ENCODE measurements at places on chromosomes 11 and 22.

GRCh38 chr22:27298332-27298731 lies 503.2 kb downstream of the MN1 start:
- DNase-seq, result no peak

DNA sequence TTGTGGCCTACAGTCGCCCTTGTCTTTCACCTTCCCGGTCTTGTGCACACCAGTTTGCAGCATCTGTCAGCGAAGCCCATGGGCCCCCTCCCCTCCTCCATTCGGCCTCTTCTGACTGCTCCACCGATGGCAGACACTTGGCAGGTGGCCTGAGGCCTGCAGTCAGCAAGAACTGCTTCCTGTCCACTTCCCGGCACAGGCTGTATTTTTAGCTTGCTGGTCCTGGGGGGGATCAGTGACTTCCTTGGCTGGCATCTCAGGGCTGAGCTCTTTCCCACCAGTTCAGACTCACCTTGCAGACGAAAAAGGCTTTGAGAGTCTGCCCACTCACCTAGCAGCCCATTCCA lies 106.4 kb downstream of the SYN3 start:
- no peak for DNase-seq

DNA sequence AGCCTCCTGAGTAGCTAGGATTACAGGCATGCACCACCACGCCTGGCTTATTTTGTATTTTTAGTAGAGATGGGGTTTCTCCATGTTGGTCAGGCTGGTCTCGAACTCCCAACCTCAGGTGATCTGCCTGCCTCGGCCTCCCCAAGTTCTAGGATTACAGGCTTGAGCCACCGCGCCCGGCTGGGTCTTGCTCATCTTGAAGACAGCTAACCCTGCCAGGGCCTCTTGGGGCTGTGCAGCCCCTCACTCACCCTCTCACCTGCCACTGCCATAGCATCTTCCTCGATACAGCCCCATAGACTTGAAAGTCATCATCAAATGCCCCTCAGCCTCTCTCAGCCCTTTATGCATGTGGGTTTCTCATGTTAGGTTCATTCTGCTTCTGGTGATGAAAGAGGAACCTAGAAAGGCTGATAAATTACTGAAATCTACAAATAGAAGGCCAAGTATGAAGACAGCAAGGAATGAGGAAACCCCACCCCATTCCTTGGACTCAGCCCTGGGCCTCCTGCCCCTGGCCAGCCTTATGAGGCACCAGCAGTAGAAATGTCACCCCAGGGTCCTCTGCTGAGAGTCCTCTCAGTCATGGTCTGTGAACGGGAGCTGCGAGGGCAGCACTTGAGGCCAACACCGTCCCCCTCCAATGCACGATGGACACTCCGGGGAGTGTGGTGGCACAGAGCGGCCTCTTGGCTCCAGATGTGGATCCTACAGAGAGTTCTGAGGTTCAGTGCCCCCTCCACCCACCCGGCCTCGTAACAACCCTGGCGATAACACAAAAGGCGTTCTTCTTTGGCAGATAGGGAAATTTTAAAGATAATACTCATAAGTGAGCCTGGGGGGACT lies 24.8 kb downstream of the SCGB1A1 start:
- DNase-seq, result no peak

DNA sequence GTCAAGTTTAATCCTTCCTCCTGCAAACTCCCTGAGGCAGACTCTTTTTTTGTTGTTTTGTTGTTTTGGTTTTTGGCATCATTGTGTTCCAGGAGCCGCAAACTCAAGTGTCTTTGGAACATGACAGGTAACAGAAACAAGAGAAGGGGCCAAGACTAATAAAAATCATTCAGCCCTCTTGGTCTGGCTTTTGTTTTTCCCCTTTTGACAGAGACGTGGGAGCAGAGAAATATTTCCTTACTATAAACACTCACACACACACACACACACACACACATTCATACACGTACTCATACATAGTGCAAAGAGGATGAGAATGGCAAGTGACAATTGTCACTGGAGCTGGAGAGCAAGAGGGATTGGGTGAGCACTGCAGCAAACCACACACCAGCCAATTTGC lies 10.4 kb upstream of the ASPHD2 start:
- no peak for DNase-seq

GRCh38 chr11:75782540-75783263 lies 14.1 kb downstream of the DGAT2 start:
- no peak for DNase-seq

- DNase-seq, result no peak
Observed at GRCh38 chr11:15937601-15938120, 418.7 kb downstream of the SOX6 start.

- DNase-seq, result no peak
Observed at GRCh38 chr11:69064394-69064957, 15.7 kb downstream of the TPCN2 start.

GRCh38 chr11:64803846-64804345 lies 882 bp upstream of the MAP4K2 start:
- no peak for DNase-seq

GRCh38 chr11:24896118-24896835 lies 399.4 kb downstream of the LUZP2 start:
- DNase-seq, result no peak

GRCh38 chr11:59901306-59901705 lies 22.7 kb downstream of the OOSP3 start:
- no peak for DNase-seq

DNA sequence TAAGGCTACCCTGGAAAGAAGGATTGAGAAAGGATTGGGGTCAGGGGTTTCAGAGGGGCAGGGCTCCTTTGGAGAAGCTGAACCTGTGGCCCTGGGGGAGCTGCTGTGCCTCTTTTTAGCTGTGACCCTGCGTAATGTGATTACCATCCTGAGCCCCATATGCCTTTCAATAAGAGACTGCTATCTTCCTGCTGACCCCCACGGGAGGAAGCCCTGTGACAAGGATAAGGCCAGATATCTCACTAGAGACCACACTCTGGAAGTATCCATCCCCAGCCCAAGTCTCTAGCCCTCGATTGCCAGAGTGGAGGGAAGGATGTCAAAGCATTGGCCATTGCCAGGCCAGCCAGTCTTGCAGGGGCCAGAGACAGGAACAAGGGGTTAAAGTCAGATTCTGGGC lies 4.8 kb upstream of the SLC39A13 start:
- no peak for DNase-seq

- peak; percentile 68 for DNase-seq
Observed at GRCh38 chr11:93543292-93543977, at the start of gene SMCO4. Gene SMCO4, minus strand, starts transcription at chr11:93543391. Its CDS starts 64,202 bp downstream, at chr11:93479189.

DNA sequence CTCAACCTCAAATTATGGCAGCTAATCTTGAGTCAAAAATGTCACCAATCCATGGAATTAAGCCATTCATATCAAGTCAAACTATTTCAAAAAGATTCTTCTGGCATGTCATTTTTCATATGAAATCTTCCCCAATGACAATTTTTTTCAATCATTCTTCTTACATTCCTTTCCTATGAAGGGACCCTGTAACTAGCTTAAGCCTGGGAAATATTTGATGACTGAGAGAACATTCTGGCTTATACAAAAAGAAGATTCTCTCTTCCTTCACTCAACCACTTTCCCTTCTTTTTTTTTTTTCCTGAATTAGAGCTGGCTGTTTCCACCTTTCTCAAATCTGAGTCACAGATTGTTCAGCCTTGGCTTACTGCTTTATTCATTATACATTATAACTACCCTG lies 903.7 kb downstream of the FAM181B start:
- no peak for DNase-seq

- DNase-seq, result no peak
Observed at GRCh38 chr11:12051287-12051662, 42.8 kb upstream of the DKK3 start.

GRCh38 chr11:119750056-119750455 lies 21.1 kb upstream of the NECTIN1 start:
- no peak for DNase-seq

GRCh38 chr22:46425016-46425415 lies 89.5 kb downstream of the TRMU start:
- DNase-seq, result no peak

- no peak for DNase-seq
Observed at GRCh38 chr11:34270711-34271110, 87.1 kb downstream of the ABTB2 start.

- DNase-seq, result no peak
Observed at GRCh38 chr11:47558695-47559094, 5.8 kb upstream of the CELF1 start.

DNA sequence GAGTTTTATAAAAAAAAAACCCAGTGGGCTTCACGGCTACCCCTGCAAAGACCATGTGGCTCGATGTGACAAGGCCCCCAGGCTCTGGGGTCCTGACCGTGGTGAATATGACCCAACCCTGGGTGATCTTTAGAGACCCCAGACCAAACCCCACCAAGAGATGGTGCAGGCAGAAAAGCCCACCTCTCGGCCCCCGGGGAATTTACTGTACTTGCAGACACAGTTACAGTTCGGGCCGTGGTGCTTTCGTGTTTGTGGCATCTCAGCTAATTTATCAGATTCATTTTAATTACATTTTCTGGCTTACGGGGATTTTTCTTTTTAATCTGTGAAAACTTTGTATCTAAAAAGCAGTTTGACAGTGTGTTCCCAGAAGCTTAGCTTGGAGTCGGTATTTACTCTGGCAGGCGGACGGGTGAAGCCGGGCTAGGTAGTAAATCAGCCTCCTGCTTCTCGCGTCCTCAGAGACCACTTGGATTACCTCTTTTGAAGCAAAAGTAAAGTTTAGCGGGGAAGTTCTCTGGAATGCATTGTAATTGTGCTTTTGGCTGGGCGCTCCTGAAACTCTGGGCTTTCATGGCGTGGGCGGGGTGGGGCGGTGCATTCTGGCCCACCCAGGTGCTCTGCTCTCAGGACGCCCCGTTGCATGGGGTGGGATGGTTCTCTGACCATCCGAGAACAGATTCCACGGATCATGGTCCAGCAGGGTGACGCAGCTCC lies 25.3 kb downstream of the ANO1 start:
- DNase-seq, result no peak

GRCh38 chr22:46196278-46196677 lies 46.0 kb downstream of the PPARA start:
- DNase-seq, result no peak

GRCh38 chr11:35247428-35247827 lies 108.5 kb downstream of the CD44 start:
- no peak for DNase-seq

- DNase-seq, result no peak
Observed at GRCh38 chr22:47654922-47655491, 892.6 kb downstream of the TBC1D22A start.

DNA sequence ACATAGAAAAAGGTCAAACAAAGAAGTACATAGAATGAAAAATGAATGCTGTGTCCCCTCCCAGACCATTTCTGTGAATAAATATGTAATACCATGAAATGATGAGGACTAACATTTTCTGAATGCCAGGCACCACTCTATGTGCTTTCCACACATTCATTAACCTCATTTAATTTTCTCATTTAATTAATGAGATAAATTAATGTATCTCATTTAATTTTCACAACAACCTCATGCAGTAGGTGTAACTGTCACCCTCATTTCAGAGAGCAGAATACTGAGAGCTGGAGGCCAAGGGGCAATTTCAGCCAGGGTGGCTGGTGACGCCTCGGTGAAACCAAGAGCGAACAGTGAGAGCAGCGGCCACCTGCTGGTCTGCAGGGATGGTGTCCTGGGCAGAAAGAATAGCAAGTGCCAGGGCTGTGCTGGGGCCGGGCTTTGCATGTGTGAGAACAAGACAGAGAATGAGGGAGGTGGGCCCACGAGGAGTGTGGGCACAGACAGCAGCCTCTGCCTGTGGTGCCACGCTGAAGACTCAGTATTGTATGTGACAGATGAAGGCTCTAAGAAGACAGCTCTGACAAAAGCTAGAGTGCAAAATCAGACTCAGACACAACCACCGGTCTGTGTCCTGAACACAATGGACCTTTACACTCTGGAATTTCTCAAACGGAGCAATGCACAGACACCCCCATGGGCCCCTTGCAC lies 1.8 kb upstream of the SERPIND1 start:
- DNase-seq, result no peak

DNA sequence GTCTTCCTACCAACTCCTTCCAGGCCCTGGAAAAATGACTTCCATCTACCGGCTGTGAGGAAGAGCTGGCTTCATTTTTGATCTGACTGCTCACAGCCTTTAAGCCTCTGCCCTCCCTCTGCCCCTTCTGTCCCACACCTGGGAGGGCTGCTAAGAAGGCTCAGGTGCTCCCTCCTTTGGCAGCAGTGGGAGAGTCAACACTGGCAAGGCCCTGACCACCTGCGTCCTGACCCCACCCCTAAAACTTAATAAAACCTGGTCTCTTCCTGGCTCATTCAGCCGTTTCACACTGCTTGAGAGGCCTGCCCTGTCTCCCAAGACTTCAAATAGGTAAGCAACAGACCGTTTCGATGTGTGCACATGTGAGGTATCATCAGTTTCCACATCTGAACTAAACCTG lies 52.1 kb upstream of the NFRKB start:
- no peak for DNase-seq

All from stimulated activated CD8-positive, alpha-beta memory T cell treated with anti-CD3 and anti-CD28 coated beads, Interleukin-2, amount 100 ng/mL, for 48 hours (primary cell).